Jurkat, Clone E6-1 (cell line): ENCODE measurements at places on chromosomes 4 and X.

- no peak for DNase-seq
Observed at GRCh38 chrX:105229146-105229545, 8.7 kb upstream of the TEX13A start.

- no peak for DNase-seq
Observed at GRCh38 chrX:132744470-132744869, 214.0 kb downstream of the HS6ST2 start.

DNA sequence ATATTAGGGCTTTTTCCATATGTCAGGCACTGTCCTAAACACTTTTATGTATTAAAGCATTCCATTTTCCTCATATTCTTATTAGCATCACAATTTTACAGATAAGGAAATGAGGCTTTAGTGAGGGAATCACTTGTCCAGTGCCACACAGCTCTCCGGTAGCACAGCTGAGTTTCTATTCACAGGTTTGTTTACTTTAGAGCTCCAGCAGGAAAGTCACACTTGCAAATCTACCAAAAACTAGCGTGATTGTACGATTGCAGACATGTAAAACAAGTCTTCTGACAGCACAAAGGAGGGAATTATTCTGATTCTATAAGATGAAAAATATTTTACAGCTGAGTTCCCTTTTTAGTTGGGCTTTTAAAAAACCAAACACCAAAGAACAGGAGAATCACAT, 472.1 kb downstream of the TMA16 start:
- DNase-seq = no peak

GRCh38 chrX:75746891-75747639, 38.0 kb downstream of the MAGEE2 start:
- DNase-seq = peak; percentile 3

DNA sequence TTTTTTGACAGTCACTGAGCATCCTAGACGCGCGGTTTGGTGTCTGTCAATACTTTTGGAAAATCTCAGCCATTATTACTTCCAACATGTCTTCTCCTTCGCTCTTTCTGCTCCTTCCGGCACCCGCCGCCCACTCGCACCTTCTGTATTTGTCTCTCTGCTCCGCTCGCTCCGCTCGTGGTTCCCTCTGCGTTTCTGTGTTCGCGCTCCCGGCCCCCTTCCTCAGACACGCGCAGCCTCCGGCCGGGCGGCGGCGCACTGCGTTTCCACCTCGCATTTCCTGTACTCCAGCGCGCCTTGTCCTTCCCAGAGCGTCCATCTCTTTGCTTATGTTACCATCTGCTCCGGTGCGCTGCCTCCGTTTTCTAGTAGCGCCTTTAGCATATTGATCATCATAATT, 21.1 kb downstream of the PDE6B start:
- no peak for DNase-seq

DNA sequence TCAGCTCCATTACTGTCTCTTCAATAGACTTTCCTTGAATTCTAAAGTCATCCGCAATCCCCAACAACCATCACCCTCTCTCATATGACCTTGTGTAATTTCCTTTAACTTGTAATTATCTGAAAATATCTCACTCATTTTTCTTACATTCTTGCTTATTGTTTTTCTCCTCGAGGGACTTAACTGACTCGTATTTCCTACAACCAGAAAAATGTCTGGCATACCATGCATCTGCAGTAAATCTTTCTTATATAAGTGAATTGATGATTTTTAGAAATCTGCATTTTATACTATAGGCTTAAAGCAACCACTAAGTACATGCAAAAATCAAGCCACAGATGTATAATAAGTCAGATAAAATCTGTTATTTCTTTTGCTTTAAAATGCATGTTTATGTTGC, 276.7 kb downstream of the UNC5C start:
- no peak for DNase-seq

- no peak for DNase-seq
Observed at GRCh38 chrX:41119803-41120202, 34.6 kb downstream of the USP9X start.

GRCh38 chrX:118879586-118879985, 56.0 kb downstream of the ZCCHC12 start:
- no peak for DNase-seq

DNA sequence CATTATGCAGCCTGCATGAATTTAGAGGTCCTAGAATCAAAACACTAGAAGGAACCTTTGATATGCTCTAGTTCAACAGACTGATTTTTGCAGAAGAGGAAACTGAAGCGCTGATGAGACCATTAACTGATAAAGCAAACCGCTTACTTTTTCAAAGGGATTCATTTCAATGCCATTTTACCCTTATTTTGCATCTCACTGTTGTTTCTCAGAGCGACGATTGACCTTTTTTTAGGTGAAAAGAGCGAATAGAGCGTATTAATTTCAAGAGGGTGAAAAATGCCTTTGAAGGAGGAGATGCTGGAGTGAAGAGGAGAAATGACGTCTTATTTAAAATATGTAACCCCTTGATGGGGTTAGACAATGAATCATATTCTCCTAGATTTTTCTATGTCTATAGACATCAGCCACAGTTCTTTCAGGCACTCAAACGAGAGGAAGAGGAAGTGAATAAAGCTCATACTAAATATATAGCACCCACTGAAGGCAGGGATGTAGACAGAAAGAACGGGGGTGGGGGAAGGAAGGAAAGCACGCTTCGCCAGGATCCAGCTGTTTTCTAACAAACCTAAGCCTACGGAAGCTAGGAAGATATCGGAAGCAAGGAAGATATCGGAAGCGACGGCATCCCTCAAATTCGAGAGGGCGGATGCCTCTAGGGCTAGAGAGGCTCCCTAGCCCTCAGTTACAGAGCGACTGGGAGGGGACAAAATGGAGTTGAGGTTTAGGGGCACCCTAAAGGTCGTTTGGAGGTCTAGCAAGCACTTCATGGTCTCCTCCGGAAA, 848 bp downstream of the ACSL4 start:
- DNase-seq = peak; percentile 8

GRCh38 chr4:83609365-83609764, 73.5 kb downstream of the GPAT3 start:
- no peak for DNase-seq

GRCh38 chrX:97517763-97518162, 634.1 kb downstream of the RPA4 start:
- no peak for DNase-seq

- no peak for DNase-seq
Observed at GRCh38 chrX:50635817-50636365, 165.3 kb upstream of the DGKK start.

DNA sequence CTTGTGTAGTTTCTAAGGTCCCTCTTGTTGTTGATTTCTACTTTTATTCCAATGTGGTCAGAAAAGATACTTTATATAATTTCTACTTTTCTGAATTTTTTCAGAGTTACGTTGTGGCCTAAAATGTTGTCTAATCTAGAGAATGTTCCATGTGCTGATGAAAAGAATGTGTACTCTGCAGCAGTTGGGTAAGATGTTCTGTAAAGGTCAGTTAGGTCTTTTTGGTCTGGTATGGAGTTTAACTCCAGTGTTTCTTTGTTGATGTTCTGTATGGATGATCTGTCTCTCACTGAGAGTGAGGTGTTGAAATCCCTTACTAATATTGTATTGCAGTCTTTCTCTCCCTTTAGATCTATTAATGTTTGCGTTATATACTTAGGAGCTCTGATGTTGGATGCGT, 37.0 kb upstream of the GPRIN3 start:
- no peak for DNase-seq

DNA sequence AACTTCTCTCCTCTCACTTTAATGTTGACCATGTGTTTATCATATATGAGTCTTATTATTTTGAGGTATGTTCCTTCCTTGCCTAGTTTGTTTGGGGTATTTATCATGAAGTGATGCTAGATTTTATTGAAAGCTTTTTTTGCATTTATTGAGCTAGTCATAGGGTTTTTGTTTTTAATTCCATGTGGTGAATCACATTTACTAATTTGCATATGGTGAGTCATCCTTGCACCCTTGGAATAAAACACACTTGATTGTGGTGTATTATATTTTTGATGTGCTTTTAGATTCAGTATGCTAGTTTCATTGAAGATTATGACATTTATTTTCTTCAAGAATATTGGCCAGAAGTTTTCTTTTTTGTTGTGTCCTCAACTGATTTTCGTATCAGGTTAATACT, 464.6 kb downstream of the PCDH18 start:
- no peak for DNase-seq

GRCh38 chr4:155929833-155930232, 23.8 kb downstream of the CTSO start:
- DNase-seq = no peak

DNA sequence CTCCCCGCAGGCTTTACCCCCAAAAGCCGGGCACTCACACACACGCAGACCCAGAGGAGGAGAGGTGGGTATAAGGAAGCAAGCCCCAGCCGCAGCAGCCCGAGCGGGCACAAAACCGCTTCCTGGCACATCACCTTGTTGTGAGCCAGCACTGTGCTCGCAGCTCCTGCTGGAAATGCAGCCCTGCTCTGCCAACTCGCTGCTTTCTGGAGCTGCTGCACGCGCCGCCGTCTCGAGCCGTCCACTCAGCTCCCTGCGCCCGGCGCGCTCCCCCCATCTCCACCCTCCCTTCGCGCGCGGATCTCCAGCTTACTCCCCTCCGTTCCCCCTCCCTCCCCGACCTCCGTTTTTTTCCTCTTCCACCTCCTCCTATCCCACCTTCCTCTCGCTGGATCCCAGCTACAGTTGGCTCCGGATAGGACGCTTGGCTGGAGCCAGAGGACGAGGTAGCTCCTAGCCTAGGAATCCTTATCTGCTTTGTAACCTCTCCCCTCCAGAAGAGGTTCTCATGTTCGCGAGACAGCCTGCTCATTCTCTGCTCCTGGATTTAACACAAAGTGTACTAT, at the start of gene SPOCK3:
TSS of gene SPOCK3 (minus strand) at position 179 of the 566 bp plus-strand sequence.
- DNase-seq = peak; percentile 55

- no peak for DNase-seq
Observed at GRCh38 chrX:40544343-40545266, 36.2 kb upstream of the ATP6AP2 start.

GRCh38 chrX:21738950-21739287, 19.0 kb downstream of the SMPX start:
- DNase-seq = no peak

GRCh38 chrX:13778916-13779315, 38.0 kb downstream of the GPM6B start:
- DNase-seq = no peak

DNA sequence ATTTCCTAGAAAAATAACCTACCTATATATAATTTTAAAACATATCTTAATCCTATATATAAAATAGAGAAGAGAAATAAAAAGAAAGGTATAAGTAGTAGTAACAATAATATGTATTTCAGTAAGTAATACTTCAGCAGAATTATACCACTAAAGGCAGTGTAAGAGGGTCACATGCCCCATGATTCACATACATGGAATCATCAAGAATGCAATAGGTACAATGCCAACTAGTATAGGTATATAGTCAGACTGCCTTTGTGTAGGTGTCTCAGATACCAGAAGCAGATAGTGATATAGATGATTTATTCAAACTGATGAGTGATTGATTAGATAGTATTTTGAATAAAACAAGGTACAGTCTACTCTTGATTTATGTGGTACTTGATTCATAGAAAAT, 9.4 kb downstream of the AIMP1 start:
- DNase-seq = no peak

DNA sequence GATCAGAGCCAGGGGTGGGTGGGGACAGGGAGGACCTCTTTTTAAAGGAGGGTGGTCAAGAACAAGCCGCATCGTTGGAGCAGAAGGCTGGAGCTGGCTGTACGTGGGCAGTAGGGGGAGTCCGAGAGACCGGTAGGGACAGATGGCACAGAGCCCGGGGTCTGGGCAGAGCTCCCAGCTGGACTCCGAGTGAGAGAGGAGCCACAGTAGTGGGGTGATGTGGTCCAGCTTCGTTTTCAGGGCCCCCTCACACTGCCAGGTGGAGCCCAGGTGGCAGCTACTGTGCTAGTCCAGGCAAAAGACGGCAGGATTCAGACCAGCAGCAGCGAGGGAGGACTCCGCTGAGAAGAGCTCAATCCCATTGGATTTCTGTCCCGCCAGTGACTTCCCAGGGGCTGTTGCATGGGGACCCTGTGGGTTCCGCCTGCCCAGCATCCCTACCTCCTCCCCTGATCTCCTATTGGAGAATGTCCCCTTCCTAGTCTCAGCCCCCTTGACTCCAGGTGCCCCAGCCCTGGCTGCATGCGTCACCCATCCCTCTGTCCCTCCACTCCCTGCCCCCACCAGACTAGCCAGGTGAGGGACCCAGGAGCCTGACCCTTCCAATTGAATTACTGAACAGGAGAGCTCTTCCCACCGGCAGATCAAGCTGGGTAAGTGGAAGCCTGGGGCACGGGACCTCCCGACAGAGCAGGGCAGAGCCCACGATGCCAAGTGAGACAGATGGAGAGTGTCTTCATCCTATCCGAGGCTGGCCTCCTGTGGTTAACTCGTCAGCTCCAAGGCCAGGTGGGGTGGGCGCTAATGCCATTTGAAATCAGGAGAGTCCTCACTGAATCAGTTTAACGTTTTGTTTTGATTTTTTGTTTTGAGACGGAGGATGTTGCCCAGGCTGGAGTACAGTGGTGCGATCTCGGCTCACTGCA, 2.9 kb downstream of the ARHGAP4 start:
- no peak for DNase-seq

DNA sequence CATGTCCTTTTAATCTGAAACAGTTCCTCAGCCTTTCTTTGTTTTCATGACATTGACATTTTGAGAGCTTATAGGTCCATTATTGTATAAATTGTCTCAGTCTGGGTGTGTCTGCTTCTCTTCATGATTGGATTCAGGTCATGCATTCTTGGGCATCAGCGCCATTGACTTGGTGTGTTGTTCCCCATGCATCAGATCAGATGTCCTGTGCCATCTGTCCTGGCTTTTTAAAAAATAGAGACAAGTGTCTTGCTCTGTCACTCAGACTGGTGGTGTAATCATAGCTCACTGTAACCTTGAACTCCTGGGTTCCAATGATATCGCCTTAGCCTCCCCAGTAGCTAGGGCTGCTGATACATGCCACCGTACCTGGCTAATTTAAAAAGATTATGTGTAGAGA, 55.7 kb downstream of the TBC1D14 start:
- DNase-seq = no peak
